ENCODE measurements at places on chromosomes 7 and 10.

DNA sequence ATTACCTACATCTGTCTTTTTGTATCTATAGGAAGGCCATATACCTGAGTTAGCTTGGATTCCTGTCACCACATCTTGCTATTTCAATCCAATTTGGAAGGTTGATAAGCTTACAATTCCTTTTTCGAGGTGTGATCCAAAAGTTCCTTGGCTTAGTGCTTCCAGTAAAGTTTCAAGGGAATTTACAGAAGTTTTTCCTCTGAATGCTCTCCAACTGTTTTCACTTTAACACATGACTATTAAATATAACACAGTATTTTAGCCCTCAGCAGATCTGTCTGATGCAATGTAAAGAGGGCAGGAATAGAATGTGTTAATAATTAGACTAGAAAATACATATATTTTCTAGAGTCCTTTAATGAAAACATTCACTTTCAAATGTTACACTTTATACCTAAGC is 171.4 kb downstream of the DKK1 start:
- no peak for DNase-seq

DNA sequence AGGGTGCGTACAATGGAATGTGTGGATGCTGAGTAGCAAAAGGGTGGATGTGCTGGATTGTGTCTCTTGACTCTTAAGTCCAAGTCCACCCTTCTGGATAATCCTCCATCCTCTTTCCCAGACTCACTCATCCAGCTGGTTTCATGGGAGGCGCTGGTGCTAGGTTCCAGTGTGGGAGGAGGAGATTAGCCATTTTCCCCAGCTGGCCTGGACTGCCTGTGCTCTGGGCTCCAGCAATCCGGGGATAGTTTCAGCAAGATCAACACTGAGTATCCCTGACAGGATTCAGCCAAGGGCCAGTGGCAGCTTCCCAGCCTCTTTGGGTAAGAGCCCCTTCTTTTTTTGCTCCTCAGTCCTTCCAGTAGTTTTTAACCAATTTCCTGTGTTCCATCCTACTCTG is 21.6 kb upstream of the TRIL start:
- no peak for DNase-seq

- no peak for DNase-seq
These were observed 1.3 kb upstream of the CALCR start for GRCh38 chr7:93575555-93576399.

DNA sequence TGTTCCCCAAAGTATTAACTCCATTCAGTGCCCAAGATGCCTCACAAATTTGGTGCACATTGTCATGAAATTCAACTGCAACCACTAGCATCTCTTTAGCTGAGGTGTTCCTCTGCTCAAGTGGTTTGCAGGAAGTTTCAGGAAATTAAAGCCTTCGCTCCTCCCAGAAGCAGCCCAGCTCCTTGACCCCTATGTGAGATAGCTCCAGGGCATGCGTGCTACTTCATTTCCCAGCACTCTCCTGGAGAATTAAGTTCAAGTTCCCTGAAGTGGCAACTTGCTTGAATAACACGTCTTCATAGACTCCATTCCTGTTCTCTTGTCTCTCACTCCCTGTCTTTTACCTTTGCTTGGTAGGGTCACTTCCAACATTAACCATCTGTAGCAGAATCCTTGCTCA is 750.3 kb downstream of the REEP3 start:
- no peak for DNase-seq

DNA sequence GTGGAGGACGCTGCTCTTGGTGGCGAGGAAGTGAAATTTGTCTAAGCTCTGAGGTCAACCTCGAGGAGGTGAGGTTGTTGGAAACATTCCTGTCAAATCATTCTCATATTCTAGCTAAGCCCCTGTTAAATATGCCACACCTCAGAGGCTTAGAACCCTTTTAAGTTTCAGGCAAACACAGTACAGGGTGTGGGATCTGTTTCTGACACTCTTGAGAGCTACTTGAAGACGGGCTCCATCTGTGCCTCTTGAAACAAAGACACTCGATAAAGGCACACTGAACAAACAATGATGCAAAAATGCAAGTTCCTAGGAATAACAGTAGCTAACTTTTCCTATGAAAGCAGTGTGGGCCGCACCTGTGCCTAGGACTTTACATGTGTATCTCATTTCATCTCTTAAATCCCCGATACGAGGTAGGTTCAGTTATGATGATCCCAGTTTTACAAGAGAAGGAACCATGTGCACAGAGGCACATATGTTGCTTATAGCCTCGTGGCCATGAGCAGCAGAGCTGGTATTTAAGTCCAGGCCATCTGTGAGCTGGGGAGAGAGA is 299.2 kb downstream of the CCDC3 start:
- DNase-seq, result no peak

GRCh38 chr7:137937202-137937560 is 64.7 kb downstream of the CREB3L2 start:
- no peak for DNase-seq

- DNase-seq, result no peak
These were observed 35.3 kb upstream of the AGK start for GRCh38 chr7:141515941-141516340.

GRCh38 chr7:4784799-4785198 is 9.4 kb downstream of the AP5Z1 start:
- DNase-seq, result no peak

- DNase-seq, result no peak
These were observed 188.0 kb downstream of the PPP1R9A start for GRCh38 chr7:95095259-95095965.

GRCh38 chr10:117621795-117622420 is 79.4 kb downstream of the EMX2 start:
- DNase-seq, result no peak

DNA sequence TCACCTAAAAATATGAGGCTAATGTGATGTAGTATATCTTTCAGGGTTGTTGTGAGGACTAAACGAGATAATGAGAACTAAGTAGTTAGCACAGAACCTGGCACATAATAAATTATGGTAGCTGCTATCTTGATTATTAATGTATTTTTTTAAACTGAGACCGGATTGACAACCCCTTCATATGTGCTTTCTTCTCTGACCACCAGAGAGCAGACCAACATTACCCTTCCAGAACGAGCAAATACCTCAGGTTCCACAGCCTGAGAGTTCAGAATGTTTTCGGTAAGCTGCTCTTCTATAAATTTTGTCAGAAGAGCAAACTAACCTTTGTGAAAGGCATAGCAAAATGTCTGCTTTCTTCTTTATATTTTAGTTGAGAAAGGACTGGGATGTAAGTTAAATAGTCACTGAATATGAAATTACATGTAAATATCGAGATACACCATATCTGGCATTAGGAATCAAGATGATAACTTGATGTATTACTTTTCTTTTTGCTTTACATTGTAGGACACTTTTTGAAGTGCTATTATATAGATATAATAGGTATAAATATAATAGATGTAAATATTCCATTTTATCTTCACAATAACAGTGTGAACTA is 13.6 kb upstream of the BPGM start:
- DNase-seq, result no peak

GRCh38 chr7:26428571-26428970 is 136.9 kb downstream of the SNX10 start:
- DNase-seq, result no peak

- DNase-seq, result no peak
These were observed 148.4 kb downstream of the KLF6 start for GRCh38 chr10:3636356-3637181.

DNA sequence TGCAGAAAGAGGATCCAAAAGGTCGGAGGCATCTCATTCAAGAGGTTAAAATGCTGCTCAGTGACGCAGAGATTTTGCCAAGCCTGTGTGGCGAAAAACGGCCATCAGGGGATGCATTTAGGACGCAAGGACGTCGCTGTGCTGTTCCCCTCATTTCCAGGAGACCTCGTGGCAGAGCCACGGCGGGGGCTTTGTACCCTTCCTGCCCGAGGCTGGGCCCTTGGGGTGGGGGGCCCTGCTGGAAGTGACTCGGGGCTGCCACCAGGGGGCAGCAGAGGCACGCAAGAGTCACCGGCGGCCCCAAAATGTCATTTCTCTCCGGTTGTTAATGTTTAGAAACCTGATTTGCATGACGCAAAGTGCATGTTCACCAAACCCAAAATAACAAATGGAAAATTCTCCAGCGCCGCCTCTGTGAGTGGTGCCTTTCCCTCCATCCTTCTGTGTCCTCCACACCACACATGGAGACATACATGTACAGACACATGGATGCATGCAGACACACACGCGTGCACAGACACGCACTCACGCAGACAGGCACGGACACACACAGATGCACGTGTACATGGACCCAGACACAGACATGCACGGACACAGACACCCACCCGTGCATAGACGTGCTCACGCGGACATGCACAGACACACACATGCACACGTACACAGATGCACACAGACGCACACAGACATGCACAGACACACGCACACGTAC is 51.0 kb upstream of the NKX6-2 start:
- no peak for DNase-seq

- no peak for DNase-seq
These were observed 5.4 kb upstream of the HSPB1 start for GRCh38 chr7:76296743-76297740.

- DNase-seq, result no peak
These were observed 27.8 kb downstream of the NMT2 start for GRCh38 chr10:15140698-15141097.

- no peak for DNase-seq
These were observed 723.5 kb downstream of the GRM8 start for GRCh38 chr7:126529254-126529653.

DNA sequence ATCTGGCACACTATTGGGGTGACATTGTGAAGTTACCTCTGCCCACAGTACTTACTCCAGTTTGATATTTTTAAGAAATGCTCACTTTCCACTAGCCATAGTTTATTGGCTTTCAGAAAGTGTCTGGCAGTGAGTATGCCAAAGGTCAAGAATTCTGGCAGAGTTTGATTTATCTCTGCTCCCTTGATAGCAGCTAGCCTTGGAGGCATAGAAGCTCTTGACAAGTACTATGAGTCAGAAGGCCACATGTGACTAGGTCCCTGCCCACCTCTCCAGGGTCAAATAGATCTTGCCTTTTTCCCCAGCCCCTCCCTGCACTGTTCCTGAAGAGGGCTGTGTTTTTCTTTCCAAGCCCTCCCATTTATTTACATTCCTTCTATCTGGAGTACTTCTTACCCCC is 202.2 kb downstream of the AUTS2 start:
- no peak for DNase-seq

DNA sequence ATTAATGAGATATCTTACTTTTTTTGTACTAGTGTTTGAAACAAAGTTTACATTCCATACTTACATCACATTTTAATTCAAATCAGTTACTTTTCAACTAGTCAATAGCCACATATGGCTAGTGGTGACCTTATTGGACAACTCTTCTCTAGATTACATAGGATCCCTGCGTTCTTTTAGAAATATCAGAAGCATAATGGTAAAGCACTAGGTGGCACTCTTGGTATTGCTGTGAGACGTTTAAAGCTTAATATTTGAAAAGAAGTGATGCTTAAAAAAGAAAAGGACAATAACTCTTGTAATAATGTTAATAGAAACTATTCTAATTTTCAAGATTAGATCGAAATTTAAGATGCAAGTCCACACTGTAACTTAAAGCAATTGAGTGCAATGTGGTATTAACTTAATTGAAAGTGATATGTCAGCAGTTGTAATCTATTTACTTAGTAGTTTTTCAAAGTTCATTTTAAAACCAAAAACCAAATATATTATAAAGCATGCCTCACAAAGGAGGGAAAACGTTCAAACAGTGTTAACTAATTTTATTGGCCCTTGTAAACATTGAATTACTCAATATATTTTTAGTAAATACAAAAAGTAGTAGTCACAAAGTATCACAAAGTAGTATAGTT is 339.1 kb downstream of the ATRNL1 start:
- no peak for DNase-seq

- DNase-seq, result no peak
These were observed 178.5 kb downstream of the KCNMA1 start for GRCh38 chr10:77458986-77459590.

- DNase-seq, result no peak
These were observed 59.8 kb downstream of the RAMP3 start for GRCh38 chr7:45217358-45217757.

- DNase-seq, result no peak
These were observed 67.0 kb upstream of the HPS1 start for GRCh38 chr10:98513704-98514103.

DNA sequence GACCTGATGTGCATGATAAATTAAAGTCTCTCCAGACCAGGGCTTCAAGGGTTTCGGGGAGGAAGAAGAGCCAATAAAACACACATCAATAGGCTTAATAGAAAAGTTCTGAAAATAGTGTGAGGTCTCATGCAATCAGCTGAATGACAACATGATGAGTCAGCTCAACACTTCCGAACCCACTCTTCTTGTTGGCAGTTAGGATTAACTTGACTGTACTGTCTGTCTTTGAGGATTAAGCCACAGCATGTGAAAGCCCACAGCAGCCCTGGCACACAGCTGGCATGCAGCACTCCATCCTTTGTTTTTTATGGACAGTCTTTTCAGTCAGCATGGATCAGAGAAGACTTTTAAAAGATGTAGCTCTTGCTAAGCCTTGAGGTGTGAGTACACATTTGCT is 526.9 kb upstream of the VSTM2A start:
- DNase-seq, result no peak

- DNase-seq, result no peak
These were observed 418.1 kb downstream of the GFRA1 start for GRCh38 chr10:115854740-115855435.

DNA sequence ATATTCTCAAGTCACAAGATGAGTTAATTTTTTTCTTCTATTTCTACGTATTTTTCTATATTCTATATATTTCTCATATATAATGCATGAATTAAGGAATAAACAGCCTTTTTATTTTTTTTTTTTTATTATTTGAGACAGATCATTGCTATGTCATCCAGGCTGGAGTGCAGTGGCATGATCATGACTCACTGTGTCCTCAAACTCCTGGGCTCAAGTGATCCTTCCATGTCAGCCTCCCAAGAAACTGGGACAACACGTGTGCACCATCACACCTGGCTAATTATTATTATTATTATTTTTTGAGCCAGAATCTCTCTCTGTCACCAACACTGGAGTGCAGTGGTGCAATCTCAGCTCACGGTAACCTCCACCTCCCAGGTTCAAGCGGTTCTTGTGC is 1.5 kb downstream of the CLDN12 start:
- no peak for DNase-seq

DNA sequence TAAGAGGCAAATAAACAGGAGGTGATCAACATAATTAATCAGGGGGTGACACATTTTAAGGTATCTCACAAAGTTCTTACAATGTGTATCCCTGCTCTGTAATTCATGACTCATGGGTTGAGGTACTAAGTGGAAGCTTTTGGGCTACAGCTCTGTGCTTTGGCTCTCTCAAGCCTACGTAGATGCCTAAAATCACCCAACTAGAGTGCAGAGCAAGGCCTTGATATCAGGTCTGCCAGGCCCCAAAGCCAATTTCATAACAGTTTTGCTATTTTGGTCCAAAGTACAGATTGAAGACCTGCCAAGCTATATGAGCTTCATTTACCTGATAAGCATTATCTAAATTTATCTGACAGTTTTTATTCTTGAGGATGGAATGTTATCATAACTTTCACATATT is 175.3 kb upstream of the BET1 start:
- no peak for DNase-seq

GRCh38 chr7:95209788-95210187 is 114.5 kb downstream of the PON1 start:
- DNase-seq, result no peak
